ENCODE measurements at places on chromosomes 12 and 14.

GRCh38 chr12:48063530-48063929 lies 42.3 kb downstream of the SENP1 start:
- no peak overlapping the region for H3K27ac ChIP-seq

- H3K4me3 ChIP-seq = no peak overlapping the region
- peaks cover under 1% of the 10 kb centered on the region for H3K36me3 ChIP-seq
- no peaks in the 10 kb centered on the region for H3K4me1 ChIP-seq
Measured at GRCh38 chr14:104717137-104717536, 6.9 kb upstream of the ADSS1 start.

GRCh38 chr14:96752594-96752993 lies 44.6 kb upstream of the VRK1 start:
- no peak overlapping the region for H3K27ac ChIP-seq
- no peaks in the 10 kb centered on the region for H3K36me3 ChIP-seq
- no peaks in the 10 kb centered on the region for H3K27me3 ChIP-seq
- DNase-seq = no peak

DNA sequence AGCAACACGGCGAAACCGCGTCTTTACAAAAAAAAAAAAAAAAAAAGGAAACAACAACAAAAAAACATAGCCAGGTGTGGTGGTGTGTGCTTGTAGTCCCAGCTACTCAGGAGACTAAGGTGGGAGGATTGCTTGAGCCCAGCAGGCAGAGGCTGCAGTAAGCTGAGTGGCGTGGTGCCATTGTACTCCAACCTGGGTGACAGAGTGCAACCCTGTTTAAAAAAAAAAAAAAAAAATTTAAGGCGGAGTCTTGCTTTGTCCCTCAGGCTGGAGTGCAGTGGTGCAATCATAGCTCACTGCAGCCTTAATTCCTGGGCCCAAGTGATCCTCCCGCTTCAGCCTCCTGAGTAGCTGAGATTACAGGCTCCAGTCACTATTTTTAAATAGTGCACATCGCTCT lies 18.2 kb upstream of the FIGNL2 start:
- H3K27me3 ChIP-seq = no peaks in the 10 kb centered on the region
- no peaks in the 10 kb centered on the region for H3K36me3 ChIP-seq
- H3K27ac ChIP-seq = no peak overlapping the region
- no peak for DNase-seq
- H3K4me1 ChIP-seq = 0 out of 2 replicates have a peak, but pooled peaks cover 6% of the 10 kb centered on the region
- no peak overlapping the region for H3K4me3 ChIP-seq

DNA sequence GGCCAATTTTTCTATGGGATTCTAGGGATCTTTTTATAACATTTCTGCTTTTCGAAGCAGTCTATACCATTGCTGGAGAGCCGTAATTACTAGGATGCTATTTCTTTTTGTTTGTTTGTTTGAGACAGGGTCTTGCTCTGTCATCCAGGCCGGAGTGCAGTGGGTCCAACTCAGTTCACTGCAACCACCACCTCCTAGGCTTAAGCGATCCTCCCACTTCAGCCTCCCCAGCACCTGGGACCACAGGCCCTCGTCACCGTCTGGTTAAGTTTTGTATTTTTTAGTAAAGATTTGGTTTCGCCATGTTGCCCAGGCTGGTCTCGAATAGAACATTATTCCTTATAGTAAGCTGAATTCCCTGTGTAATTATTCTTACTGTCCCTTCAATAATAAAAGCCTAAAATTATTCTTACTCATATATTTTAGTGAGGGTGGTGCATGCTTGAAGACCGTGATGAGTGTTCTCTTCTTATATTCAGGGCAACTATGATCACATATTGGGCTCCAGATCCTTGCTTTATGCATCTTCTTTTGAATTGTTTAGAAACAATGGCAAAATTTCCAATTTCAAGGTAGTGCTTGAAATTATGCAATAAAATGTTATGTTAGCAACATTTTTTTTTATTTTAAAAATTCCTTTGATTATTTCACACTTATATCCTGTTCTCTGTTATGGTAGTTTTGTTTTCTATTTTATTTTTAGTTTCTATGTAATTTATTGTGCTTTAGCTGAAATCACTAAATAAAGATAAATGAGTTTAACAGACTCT lies 66.2 kb downstream of the CRADD start:
- H3K4me3 ChIP-seq = peak overlapping the region; percentile 64
- H3K4me1 ChIP-seq = peaks cover 26% of the 10 kb centered on the region
- H3K36me3 ChIP-seq = no peaks in the 10 kb centered on the region
- no peak overlapping the region for H3K27ac ChIP-seq
- H3K27me3 ChIP-seq = no peaks in the 10 kb centered on the region

GRCh38 chr14:99725774-99726537 lies 41.9 kb downstream of the CYP46A1 start:
- no peak for DNase-seq
- no peaks in the 10 kb centered on the region for H3K27me3 ChIP-seq
- no peak overlapping the region for H3K4me3 ChIP-seq
- no peak overlapping the region for H3K27ac ChIP-seq
- H3K4me1 ChIP-seq = peaks cover 11% of the 10 kb centered on the region

GRCh38 chr12:40701756-40702155 lies 9.5 kb downstream of the CNTN1 start:
- no peaks in the 10 kb centered on the region for H3K27me3 ChIP-seq
- H3K4me1 ChIP-seq = no peaks in the 10 kb centered on the region
- H3K27ac ChIP-seq = no peak overlapping the region
- DNase-seq = no peak
- no peaks in the 10 kb centered on the region for H3K36me3 ChIP-seq

GRCh38 chr12:83161456-83161855 lies 474.8 kb downstream of the TMTC2 start:
- no peaks in the 10 kb centered on the region for H3K36me3 ChIP-seq
- no peak overlapping the region for H3K4me3 ChIP-seq
- no peak for DNase-seq
- H3K27me3 ChIP-seq = no peaks in the 10 kb centered on the region

DNA sequence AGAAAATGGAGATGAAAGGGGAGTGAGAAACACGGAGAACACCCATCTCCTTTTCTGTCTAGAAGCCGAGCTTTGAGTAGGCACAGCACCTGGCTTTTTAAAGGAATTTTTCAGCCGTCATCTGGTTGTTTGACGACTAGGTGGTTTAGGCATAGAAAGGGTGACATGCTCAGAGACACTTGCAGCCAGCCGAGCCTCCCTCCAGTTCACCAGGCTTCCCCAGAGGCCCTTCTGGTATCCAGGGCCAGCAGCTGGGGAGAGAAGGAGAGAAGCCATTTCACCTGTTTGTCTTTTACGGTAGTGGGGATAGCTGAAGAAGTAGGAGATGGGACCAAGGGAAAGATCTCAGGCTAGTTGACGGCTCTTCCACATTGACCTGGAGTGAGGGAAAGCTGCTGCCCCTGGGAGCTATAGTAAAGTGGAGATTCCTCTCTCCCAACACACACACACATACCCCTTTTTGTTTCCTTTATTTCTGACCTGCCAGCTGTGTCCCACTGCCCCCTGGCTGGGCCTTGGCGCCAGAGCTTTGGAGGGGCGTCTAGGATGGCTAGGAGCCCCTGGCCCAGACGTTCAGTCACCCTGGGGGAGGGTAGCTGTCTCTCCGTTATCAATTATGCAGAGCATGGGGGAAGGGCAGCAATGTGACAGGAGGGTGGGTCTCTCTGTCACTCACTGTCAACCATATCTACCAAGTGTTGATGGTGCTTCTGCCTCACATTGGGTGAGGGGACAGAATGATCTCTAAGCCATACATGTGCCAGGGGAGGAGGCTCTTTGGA lies 5.5 kb downstream of the MAP3K12 start:
- no peaks in the 10 kb centered on the region for H3K36me3 ChIP-seq
- H3K27me3 ChIP-seq = no peaks in the 10 kb centered on the region
- H3K4me1 ChIP-seq = peaks cover 18% of the 10 kb centered on the region
- H3K27ac ChIP-seq = peak overlapping the region; percentile 41
- DNase-seq = no peak
